ENCODE measurements at places on chromosomes 6 and 20. TPM values are rescaled to one million over a fixed set of nuclear protein-coding genes. Genes with fewer than 3 reads are reported as not detected.

ADGRF5 gene
- 0.30 TPM for total RNA-seq

- DNase-seq: no peak
Observed at GRCh38 chr20:35883336-35883777, 70.9 kb downstream of the SCAND1 start.

- no peak for DNase-seq
Observed at GRCh38 chr6:30612687-30613248, 4.3 kb downstream of the PPP1R10 start.

DNA sequence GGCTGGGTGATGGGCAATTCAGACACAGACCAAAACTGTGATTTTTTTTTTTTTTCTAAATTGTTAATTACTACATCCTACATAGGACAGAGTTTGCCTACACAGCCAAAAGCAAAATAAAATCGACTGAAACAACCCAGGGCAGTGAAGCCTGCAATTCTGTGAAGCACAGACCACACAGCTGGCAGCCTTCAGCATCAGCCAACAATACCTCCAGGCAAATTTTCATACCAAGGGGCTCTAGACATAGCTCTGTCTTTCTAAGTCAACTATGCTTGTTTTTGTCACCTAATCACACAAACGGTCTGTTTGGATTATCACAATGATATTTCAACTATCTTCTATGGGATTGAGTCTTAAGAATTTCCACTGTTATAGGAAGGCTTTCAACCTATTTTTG is 17.6 kb downstream of the RMND1 start:
- DNase-seq: no peak

GRCh38 chr6:148608199-148608951 is 138.5 kb upstream of the UST start:
- DNase-seq: no peak

DNA sequence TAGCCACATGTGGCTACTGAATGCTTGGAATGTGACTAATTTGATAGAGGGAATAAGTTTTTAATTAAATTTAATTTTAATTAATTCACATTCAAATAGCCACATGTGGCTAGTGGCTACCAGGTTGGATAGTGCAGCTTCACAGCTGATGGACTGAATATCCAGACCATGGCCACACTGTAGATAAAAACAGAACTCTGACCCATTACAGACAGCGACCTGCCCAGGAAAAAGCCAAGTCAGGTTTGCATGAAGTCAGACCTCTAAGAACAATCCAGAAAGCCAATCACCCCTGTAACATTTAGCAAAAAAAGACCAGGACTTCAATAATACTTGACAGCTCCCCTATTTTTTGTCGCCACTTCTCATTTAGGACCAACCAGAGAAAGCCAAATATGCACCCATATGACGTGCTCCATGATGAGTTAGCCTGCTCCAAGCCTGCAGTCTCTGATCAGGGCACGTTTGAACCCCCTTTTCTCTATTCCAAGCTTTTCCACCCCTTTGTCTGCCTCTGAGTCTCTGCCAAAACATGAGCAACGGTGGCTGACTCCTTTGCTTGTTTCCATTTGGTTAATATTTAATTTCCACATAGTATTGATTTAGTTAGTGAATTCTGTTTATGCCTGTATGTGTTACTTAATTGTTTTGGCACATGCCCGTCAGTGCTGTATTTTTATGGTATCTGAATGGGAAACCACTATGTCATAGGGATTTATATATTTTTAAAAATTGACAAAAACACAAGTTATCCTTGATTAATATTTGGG is 636.3 kb downstream of the UTRN start:
- DNase-seq: no peak
